NCI-H2081 treated with DMSO at 0.1 percent for 48 hours (cell line): ENCODE measurements at places on chromosomes 16 and 17.

- DNase-seq = no peak
These were observed 79.4 kb downstream of the PRKCA start for GRCh38 chr17:66381701-66382362.

DNA sequence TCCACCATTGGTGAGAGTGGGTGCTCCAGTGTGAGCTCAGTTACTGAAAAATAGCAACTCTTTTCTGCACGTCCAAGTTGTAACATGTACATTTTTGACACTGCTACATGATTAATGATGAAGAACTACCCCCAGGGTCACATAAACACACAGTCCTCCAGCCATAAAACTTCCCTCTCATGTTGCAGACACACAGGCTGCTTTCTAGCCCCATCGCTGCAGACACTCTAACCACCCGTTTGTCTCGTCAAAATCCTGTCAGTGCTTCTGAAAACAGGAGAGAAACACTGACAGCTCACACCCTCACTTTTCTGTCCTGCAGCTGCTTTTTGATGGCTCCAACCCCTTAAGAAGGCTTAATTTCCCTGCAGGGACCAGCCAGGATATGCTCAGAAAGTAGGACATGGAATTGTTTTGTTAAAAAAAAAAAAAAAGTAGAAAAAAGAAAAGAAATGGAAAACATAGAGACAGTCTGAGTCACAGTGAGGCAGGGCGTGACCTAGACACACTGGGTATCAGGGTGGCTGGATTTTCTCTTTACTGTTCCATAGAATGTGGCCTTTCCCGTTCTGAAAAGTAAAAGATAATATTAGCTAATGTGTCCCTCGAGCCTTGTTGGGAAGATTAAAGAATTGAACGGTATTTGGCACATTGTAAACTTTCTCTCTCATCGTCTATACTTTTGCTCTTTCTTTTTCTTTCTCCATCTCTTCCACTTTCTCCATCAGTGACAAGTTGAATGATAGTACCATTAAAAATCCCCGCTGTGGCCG lies 20.7 kb upstream of the CCL5 start:
- DNase-seq = no peak

GRCh38 chr17:46733837-46734475 lies 84.5 kb downstream of the WNT3 start:
- no peak for DNase-seq

DNA sequence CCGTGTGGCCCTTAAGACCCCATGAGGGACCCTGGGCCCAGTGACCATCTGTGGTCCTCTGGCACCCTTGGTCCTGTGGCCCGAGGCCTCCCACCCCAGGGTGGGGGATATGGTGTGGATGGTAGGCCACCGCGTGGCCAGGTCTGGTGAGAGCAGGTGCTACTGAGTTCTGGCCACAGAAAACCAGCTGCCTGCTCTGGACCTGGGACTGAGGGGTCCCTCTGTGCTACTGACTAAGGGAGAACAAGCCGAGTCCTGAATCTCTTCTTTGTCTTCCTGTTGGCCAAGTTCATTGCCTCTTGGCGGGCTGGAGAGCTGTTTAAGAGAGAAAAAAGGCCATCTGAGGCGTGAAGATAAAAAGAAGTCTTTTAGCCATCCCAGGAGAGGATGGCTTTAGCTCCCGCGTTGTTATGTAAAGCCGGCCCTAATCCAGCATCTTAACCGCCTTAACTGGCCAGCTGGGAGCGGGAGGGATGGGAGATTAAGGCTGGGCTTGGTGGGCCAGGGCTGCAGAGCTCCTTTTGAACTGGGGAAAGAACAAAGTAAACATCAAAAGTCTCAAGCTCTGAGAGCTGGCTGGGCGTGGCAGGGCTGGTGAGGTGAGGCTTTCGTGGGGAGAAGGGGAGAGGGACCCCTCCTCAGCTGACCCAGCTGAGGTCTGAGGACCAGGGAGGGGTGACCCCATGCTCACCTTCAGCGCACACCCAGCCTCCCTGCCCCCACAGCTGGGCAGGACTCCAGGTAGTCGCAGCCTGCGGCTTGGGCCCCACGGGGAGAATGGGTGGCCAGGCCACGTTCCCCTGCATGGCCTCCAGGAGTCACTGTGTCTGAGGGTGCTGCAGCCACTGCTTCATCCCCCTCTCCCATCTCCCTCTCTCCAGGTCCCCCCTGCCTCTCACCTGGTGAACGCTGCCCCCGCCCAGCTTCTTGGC lies 62.4 kb downstream of the NKD1 start:
- DNase-seq = no peak

DNA sequence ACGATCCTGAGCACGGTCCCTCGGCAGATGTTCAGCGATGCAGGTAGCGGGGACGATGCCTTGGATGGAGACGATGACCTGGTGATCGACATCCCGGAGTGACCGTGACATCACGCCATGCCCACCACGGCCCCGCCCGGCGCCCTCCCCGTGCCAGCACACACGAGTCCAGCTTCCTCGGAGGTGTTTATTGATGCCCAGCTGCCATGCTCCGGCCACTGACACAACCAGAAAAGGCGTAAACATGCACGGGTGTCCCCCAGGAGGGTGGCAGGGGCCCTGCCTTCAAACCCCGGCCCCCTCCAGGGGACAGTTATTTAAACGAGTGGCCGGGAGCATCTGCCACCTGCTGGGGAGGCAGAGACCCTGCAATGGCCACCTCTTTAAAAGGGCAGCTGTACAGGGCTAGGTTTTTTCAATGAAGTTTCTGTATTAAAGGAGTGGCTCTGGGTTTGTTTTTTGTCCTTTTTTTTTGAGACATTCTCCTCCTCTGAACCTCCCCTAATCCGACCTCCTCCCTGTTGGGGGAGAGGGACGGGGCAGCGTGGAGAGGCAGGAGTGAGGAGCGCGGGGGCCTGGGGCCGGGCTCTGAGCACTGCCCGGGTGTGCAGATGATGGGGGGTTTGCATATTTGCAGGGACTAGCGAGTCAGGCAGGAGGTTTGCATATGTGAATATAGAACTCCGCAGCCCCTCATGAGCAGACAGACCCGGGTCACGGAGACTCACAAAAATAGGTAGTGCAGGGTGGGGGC lies 5.3 kb downstream of the DOC2A start:
- no peak for DNase-seq

DNA sequence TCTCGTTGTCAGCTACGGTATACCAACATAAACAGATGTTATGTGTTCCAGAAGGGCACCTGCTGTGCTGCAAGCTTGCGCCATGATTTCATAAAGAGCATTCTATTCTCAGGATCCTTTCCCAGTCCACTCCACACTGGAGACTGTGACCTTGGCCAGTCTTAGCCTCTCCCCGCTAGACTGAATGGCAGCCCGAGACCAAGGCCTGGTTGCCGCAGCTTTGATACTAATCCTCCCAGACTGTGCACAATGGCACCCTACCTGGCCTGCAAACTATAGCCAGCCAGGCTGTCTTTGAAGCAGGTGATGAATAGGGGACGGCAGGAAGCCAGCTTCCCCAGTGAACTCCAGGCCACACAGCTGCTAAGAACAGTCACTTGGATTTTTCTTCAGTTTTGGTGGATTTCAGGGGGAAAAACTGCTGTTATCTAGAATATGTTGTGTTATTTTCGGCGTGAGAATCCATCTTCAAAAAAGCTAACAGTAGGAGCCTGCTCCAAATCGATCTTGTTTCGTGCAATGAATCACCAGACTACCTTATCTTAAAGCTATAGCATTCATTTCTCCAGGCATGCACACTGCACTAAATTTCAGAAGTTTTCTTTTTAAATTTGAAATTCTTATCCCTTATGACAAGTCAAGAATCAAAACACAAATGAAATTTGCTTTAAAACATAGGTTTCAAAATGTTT lies 289.0 kb downstream of the CEP112 start:
- peak; percentile 75 for DNase-seq

DNA sequence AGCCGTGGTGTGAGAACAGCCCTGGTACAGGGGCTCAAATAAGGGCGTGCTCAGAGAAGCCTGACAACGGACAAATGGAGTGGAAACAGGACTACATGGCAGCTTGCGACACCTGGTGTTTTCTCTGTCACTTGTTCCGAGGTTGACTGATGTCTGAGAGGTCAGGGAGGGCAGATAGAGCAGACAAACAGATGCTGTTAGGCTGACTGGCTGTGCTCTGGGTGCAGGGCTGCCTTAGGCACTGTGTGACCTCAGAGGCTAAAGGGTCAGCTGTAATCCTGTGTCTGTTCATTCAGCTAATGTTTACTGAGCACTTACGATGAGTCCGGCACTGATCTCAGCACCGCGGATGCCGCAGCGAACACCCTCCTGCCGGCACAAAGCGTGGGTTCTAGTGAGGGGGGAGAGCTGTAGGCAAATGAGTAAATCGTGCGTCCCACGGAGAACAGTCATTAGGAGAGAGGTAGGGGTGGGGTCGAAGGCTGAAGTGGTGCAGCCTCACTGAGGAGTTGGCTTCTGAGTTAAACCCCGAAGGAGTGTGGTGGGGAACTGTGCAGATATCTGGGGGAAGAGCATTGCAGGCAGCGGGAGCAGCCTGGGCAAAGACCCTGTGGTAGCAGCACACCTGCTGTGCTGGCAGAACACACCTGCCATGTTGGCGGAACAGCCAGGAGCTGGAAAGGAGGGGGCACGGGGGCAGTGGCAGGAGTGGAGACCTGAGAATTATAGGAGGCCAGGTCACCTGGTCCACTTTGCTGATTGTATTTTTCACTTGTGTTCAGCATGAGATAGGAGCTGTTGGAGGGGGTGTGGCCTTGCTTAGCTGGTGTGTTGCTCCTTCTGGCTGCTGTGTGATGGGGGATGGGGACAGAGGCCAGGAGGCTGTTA lies 35.0 kb downstream of the GPT2 start:
- no peak for DNase-seq

GRCh38 chr16:27718201-27719105 lies 168.5 kb downstream of the KATNIP start:
- DNase-seq = no peak

DNA sequence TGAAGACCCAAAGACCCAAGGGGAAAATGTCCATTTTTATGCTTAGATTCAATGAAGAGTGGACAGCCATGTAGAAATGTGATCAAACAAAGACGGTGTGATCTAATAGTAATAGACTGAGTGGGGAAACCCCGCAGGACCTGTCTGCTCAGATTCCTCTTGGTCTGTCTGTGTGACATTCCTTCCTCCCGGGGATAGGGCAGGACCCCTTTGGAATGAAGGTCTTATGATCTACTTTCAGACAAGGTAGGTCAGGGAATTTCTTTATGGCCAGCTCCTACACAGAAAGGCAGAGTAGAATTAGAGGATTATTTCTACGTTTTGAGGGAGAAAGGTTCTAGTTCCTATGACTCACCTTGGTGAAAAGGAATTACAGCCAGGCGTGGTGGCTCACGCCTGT lies 267.6 kb downstream of the STX8 start:
- no peak for DNase-seq

- DNase-seq = no peak
These were observed 5.0 kb upstream of the ADGRG1 start for GRCh38 chr16:57623251-57624043.

- no peak for DNase-seq
These were observed 65.4 kb upstream of the RASL10B start for GRCh38 chr17:35666070-35666469.

DNA sequence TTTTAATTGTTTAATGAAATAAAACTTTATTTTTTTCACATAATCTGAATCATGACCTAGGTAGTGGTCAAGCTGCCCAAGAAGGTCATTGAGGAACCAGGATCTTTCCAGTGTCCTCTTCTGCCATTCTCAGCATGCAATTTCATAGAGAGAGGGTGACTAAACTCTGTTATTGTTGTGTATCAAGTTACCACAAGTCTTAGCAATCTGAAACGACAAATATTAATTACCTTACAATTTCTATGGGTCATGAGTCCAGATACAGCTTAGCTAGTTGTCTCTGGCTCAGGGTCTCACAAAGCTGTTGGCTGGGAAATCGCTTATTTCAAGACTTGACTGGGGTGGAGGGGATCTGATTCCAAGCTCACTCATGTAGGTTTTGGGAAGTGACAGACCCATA lies 37.6 kb downstream of the FTO start:
- DNase-seq = no peak

DNA sequence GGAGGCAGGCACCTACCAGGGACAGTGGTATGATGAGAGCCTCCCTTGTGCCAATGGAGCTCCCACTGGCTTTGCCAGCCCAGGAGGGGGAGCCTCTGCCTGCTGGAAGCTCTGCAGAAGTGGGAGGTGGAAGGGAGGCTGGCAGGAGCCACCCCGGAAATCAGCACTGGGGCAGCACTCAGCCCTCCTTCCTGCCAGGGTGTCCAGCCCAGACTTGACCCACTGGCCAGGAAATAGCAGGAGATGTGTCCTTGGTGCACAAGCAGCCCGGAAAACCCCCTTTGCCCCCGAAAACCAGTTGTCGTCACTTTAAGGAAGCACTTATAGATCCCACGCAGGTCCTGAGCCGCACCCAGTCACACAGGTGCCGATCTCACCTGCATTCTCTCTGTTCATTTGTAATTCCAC lies 49.3 kb upstream of the CACNG4 start:
- no peak for DNase-seq

GRCh38 chr17:42814633-42815399 lies 9.3 kb downstream of the BECN1 start:
- DNase-seq = no peak

DNA sequence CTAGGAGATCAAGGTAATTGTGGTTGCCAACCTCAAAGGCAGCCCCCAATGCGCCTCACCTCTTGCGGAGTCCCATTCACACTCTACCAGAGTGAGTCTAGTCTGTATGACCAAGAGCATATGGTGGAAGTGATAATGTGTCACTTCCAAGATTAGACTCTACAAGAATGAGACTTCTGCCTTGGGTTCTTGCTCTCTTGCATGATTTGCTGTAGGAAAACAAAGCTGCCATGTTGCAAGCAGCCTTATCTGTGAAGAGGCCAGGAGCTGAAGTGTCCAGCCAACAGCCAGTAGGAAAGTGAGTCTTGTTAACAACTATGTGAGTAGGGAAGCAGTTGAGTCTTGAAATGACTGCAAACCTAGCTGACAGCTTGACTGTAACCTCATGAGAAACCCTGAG lies 3.4 kb downstream of the TERF2 start:
- DNase-seq = no peak

- DNase-seq = no peak
These were observed 12.4 kb downstream of the ACE start for GRCh38 chr17:63489291-63489690.

GRCh38 chr17:58665946-58666857 lies 25.6 kb downstream of the TEX14 start:
- peak; percentile 49 for DNase-seq

DNA sequence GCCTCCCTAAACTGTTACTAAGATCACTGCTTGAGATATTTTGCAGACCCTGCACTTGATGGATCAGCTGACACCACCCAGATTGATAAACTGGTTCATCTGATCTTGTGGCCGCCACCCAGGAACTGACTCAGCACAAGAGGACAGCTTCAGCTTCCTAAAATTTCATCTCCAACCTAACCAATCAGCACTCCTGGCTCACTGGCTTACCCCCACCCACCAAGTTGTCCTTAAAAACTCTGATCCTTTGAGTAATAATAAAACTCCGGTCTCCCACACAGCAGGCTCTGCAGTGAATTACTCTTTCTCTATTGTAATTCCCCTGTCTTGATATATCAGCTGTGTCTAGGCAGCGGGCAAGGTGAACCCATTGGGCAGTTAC lies 174.8 kb downstream of the UTP18 start:
- no peak for DNase-seq
